Dermis blood vessel endothelial cell (primary cell): ENCODE measurements at places on chromosomes 4 and X. TPM values are rescaled to one million over a fixed set of nuclear protein-coding genes. Genes with fewer than 3 reads are reported as not detected.

The DCAF4L1 gene
- 0.17 and 0.28 TPM in 2 replicates for total RNA-seq

The MAGEB2 gene
- not detected in 2 replicates for total RNA-seq

The KCTD8 gene
- total RNA-seq = 0.65 and 1.0 TPM in 2 replicates

The NCAPG gene
- 16.2 and 78.7 TPM in 2 replicates for total RNA-seq

The SNX12 gene
- 71.5 and 85.9 TPM in 2 replicates for total RNA-seq

The TBX22 gene
- not detected in 2 replicates for total RNA-seq

The RPS6KA6 gene
- 1.4 TPM in 2 replicates for total RNA-seq
